ENCODE measurements at places on chromosomes 12 and 14.
A peak's percentile ranks its signal among the peaks of the same experiment; 100 is the strongest.

DNA sequence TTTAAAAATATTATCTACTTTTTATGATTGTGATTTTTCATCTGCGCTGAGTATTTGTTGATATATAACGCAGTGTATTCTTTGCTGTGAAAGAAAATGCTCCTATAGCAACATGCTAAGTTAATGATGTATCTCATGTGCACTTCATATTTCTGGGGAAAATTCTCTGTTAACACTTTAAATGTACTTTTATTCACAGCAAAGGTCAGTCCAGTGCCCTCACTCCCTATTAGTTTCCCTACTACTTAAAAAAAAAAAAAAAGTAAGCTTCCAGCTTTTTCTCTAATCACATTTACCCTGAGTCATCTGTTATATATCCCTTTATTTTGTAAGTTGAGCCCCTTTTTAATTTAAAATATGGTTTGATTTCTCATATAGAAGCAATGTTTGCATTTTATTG, 219.8 kb downstream of the AEBP2 start:
- no peak for DNase-seq

- DNase-seq = peak; percentile 45
These were observed 12.5 kb upstream of the INF2 start for GRCh38 chr14:104676694-104677511.

GRCh38 chr12:119235197-119235751, 56.5 kb downstream of the HSPB8 start:
- DNase-seq = no peak

GRCh38 chr14:73663548-73664212, 18.9 kb downstream of the DNAL1 start:
- no peak for DNase-seq

DNA sequence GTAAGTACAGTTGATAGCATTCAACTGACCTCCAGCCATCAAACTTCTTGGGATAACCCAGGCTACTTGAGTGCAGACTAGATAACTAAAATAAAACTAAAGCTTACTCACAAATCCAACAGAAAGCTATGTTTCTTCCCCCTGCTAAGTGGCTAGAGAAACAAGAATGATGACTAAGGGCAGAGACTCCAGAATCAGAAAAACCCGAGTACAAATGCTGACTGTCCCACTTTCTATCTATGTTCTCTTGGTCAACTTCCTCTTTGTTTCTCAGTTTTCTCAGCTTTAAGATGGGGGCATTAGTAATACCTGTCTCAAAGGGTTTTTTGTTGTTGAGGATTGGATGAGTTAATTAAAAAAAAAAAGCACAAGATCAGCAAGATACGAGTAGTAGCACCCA, 6.1 kb upstream of the NUAK1 start:
- no peak for DNase-seq

GRCh38 chr14:65485516-65485915, 73.0 kb downstream of the FUT8 start:
- DNase-seq = no peak

DNA sequence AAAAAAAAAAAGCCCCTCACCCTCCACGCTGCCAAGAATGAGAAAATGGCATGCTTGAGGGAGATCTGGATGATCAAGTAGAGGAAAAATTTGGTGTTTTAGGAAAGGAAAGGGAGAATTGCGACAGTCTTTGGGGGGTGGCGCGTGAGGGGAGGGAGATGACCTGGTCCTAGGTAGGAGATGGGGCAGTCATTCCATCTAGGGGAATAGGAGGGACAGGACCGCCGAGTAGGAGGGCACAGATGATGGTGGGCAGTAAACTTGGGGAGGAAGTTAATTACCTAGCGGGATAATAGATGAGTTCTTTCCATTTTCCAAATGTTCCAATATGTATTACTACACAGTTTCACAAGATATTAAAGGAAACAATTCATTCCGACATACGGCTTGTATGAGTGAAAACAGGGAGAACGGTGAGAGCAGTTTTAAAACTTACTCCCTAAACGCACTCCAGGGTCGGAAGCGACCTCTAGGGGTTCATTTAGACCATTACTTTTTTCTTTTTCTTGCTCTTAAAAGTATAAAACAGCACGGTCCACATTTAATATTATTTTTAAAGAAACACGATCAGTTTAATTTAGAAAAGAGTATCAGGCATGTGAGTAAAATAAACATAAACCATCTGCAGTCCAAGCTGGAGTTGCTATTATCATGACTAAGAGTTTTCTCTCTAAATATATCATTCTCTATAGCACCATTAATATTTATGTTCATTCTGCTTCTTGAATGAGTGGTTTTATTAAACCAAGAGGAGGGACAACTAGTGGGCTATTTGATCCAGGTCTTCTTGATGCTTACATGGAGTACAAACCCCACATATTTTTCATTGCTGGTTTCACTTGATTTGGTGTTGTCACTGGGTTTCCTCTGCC, 3.0 kb upstream of the FNTB start:
- DNase-seq = no peak

GRCh38 chr12:46553266-46553665, 180.7 kb upstream of the SLC38A2 start:
- no peak for DNase-seq

- no peak for DNase-seq
These were observed 32.9 kb downstream of the DMAC2L start for GRCh38 chr14:50344876-50345563.

DNA sequence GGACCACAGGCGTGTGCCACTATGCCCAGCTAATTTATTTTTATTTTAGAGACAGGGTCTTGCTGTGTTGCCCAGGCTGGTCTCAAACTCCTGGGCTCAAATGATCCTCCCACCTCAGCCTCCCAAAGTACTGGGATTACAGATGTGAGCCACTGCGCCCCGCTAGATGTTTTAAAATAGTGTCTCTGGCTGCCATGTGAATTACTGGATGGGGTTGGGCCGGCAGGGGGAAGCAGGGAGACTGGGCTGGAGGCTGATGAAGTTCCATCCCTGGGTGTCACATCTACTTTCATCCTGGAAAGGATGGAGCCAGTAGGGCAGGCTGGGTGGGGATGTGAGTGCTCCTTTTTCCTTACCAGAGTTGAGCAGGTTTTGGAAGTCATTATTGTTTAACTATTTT, 46.1 kb downstream of the DNAH10 start:
- no peak for DNase-seq

DNA sequence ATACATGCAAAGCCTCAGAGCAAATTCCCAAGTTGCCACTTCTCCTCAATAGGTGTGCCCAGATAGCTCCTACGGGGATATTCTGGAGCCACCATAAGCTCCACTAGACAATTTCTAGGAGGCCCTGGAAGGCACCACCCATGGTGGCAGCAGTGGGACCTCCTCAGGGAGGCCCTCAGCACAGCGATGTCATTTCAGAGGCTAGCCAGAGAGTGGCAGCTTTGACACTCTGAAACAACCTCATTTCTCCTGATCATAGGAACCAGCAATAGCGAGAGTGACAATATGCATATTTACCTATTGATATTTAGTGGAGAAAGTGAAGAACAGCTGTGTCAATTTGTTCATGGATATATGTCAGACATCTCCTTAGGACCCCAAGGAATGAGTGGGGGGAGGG, 612.3 kb downstream of the SOX5 start:
- DNase-seq = no peak

DNA sequence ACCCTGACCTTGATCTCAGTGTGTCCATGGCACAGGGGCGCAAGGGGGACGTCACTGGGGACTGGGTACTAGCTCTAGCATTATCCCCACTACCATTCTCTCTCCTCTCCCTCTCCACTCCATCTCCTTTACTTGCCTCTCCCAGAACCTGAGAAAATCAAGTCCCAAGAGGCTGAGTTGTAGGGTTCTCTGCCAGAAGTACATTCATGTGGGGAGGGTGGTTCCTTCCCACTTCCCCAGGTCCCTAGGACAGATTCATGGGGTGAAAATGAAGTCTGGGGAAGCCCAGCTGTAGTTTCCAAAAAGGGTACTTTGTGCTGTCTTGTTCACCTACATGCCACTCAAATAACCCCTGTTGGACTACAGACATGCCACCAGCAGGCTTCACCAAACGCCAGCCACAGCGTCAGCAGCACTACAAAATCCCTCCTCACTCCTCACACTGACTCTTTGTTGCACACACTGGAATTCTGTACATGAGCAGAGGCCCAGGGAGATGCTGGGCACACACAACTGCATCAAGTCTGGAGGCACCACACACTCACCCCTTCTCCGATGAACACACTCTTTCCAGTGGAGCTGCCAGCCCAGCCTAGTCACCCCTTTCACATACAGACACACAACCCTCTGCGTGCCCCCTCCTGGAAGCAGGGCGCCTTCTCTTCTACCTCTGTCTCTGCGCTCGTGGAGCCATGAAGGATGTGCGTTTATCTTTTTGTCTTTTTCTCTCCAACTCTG, 6.9 kb downstream of the RARG start:
- no peak for DNase-seq

- no peak for DNase-seq
These were observed 6.2 kb upstream of the TCP11L2 start for GRCh38 chr12:106296179-106296877.

- DNase-seq = no peak
These were observed 1.3 kb downstream of the ARID4A start for GRCh38 chr14:58299401-58300330.

DNA sequence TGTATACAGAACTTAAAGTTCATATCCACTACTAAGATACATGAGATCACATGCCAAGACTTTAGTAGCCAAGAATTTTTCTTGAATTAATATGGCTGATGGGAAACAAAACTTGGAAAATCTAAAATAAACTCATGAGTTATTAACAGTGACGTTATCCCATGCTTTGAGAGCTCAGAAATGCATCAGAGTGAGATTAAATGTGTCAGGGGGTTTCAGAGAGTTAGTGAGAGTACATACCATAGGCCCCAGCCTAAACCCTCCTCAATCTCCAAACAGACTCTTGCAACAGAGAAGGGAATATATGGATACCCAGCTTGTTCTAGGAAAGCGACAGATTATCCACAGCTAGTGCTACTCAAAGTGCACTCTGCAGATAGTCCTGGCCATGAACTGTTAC, 19.3 kb downstream of the SLC35F4 start:
- DNase-seq = no peak

- no peak for DNase-seq
These were observed 374.6 kb downstream of the MDGA2 start for GRCh38 chr14:47300796-47301195.

DNA sequence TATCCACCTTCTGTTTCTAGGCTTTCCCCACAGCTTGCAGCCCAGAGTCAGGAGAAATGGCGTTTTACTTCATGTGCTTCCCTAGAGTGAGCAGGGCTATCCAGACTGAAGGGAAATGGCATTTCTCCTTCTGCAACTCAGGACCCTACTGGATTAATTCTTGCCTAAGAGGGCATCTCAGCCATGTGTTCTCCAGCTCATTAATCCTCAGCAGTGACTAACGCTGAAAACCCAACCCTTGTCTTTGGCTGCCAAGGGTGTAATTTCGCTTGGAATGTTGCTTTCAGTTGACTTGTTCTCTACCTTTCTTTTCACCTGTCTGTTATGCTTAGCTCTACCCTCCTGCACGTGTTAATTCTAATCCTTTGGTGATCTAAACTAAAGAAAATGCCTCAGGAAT, 21.0 kb upstream of the EMP1 start:
- no peak for DNase-seq

GRCh38 chr12:28130625-28131598, 59.3 kb upstream of the CCDC91 start:
- DNase-seq = no peak

DNA sequence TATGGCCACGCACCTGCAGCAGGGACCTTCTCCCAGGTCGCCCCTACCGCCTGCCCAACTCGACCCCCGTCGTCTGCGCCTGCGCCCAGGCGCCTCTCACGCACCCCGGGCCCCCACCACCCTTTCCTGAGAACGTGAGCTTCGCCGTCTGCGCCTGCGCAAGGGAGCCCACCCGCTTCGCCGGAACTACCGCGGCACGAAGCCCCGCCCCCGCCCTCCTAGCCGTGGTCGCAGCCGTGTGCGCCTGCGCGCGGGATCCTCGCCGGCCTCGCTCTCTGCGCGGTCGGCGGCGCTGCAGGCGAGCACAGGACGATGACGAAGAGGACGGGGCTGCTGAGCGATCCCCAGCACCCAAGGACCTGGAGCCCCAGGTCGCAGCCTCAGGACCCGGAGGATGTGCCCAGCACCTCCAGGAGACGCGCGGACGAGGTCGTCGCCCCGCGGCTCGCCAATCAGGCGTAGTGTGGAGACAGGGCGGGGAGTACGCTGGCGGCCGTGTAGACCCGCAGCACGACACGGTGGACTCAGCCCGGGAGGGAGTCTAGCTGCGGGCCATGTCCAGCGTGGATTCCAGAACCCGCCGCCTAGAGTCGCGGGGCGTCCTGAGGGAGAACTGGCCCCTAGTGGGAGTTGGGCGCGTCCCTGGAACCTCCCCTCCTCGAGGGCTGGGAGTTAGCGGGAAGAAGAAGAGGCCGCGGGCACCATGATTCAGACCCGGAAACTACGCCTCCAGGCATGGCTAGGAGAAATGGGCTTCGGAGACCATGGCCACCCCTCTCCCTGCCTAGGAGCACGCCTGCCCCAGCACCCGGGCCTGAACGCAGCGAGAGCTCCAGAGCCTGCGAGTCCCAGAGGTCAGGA, 1120.8 kb upstream of the TMEM132C start:
- peak; percentile 67 for DNase-seq

GRCh38 chr12:122082621-122083356, 4.2 kb downstream of the MLXIP start:
- no peak for DNase-seq

DNA sequence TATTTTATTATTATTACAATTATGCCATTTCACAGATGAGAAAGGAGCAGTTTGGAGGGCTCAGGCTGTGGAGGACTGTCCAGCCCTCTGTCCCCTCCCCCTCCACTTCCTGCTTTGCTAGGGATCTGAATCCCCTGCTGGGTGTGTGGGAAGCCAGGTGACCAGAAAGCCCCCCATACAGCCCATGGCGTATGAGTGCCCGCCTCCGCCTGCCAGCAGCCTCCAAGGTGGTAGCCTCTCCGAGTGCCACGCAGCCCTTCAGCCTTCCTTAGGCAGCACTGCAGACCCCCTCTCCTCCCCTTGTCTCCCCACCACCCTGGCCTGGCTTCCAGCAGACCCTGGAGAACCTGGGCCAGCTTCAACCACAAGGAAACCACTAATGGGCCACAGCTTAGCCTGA, 12.6 kb downstream of the DTX1 start:
- DNase-seq = no peak

GRCh38 chr12:115722181-115722580, 555.3 kb downstream of the MED13L start:
- DNase-seq = no peak

- no peak for DNase-seq
These were observed 2.8 kb downstream of the PTMS start for GRCh38 chr12:6768990-6769389.

- DNase-seq = no peak
These were observed 36.9 kb downstream of the LGR5 start for GRCh38 chr12:71476513-71476912.

GRCh38 chr12:70553391-70553859, 83.8 kb downstream of the PTPRB start:
- DNase-seq = no peak

DNA sequence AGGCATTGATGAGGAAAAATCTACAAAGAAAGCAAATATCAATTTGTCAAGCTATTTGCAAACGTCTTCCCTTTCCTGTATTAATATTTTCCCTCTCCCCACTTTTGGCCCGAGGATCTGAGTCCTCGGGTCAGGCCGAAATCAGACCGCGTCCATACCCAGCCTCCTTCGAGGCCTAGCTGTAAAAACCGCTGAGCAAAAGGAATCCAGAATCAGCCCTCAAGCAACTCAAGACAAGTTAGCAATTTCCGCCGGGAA, 353 bp upstream of the MAPK1IP1L start:
- no peak for DNase-seq

- no peak for DNase-seq
These were observed 6.3 kb downstream of the LRRC74A start for GRCh38 chr14:76832503-76832988.
